ENCODE measurements at places on chromosomes 12 and 14. TPM values are rescaled to one million over a fixed set of nuclear protein-coding genes. Genes with fewer than 3 reads are reported as not detected.

Gene LRRC23
- 12.2 TPM for total RNA-seq

Gene AQP2
- total RNA-seq = not detected

Gene FGF23
- not detected for total RNA-seq

Gene KCNA5
- total RNA-seq = 8.9 TPM

DNA sequence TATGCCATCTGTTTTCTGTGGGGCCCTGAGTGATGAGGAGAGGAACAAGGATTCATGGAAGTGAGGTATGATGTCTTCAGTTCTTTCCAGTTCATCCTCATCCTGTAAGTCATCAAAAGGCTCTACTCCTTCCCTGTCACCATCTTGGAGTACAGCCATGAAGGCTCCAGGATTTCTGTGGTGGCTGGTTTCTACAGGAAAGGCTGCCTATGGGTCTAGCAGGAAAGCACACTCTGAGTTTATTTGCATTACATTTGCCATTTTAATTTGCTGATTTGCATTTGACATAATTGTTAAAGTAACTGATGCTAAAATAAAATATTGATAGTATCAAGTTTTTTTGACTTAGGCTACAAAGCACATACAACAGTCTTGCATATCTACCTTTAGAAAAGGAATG lies 11.2 kb downstream of the TTC6 start:
- no peak for DNase-seq

GRCh38 chr14:101394374-101394773 lies 166.9 kb upstream of the DIO3 start:
- no peak for DNase-seq

GRCh38 chr12:121005346-121005815 lies 10.9 kb downstream of the C12orf43 start:
- DNase-seq = no peak

DNA sequence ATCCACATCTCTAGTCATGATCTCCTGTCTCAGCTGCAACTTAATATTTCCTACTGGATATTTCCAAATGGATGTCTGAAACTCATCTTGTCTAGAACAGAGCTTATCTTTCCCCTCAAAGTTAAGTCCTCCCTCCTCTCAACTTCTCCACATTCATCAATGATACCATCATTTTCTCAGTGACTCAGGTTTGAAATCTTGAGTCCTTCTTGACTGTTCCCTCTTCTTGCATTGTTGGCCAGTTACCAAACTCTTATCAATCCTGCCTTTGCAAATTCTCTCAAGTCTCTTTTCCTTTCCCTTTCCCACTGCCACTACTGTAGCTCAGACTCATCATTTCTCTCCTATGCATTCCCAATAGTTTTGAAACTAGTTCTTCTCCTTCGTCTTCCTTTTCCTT lies 14.3 kb upstream of the CHURC1 start:
- no peak for DNase-seq

DNA sequence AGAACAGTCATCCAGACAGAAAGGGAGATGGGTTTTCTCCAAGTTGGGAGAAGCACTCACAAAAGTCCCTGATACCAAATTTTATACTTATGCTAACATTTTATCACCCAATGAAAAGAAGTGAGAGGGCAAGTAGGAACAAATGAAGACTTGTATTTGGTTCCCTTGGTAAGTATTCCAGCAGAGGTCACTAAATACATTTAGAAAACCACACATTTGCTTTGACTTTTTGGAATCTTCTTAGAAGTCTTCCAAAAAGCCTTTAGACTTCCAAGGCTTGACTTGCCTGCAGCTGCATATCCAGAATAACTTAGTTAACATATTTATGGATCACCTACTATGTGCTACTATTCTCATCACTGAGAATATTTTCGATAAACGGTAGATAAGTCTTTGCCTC lies 3.1 kb upstream of the GYS2 start:
- no peak for DNase-seq

Measured in sigmoid colon (tissue), 7 donors.